Epithelial cell of proximal tubule (primary cell): ENCODE measurements at places on chromosomes 5 and 9. TPM values are rescaled to one million over a fixed set of nuclear protein-coding genes. Genes with fewer than 3 reads are reported as not detected.

The NTRK2 gene
- total RNA-seq, result 0.14 and 0.46 TPM in 2 replicates

The FAT2 gene
- total RNA-seq, result under 0.01 and 0.07 TPM in 2 replicates

The RNF208 gene
- 0.22 and 1.5 TPM in 2 replicates for total RNA-seq

The RANBP17 gene
- total RNA-seq, result 3.3 and 15.0 TPM in 2 replicates

The LRRC70 gene
- 0.29 TPM in 1 of 2 replicates, not detected in the other for total RNA-seq

The CMYA5 gene
- total RNA-seq, result 0.35 and 2.8 TPM in 2 replicates

The GARIN3 gene
- not detected in 2 replicates for total RNA-seq

The ADGRD2 gene
- total RNA-seq, result not detected in 2 replicates

The EQTN gene
- total RNA-seq, result not detected in 2 replicates

The DND1 gene
- 0.14 TPM in 1 of 2 replicates, not detected in the other for total RNA-seq

The IFNA13 gene
- total RNA-seq, result not detected in 2 replicates

The PCDHB15 gene
- total RNA-seq, result 0.07 and 0.29 TPM in 2 replicates

The KDM3B gene
- total RNA-seq, result 27.6 and 40.2 TPM in 2 replicates

The CDH18 gene
- total RNA-seq, result not detected in 2 replicates

The NXNL2 gene
- total RNA-seq, result 3.1 and 6.9 TPM in 2 replicates
